NT2/D1 (cell line): ENCODE measurements at places on chromosomes 1 and 21.

DNA sequence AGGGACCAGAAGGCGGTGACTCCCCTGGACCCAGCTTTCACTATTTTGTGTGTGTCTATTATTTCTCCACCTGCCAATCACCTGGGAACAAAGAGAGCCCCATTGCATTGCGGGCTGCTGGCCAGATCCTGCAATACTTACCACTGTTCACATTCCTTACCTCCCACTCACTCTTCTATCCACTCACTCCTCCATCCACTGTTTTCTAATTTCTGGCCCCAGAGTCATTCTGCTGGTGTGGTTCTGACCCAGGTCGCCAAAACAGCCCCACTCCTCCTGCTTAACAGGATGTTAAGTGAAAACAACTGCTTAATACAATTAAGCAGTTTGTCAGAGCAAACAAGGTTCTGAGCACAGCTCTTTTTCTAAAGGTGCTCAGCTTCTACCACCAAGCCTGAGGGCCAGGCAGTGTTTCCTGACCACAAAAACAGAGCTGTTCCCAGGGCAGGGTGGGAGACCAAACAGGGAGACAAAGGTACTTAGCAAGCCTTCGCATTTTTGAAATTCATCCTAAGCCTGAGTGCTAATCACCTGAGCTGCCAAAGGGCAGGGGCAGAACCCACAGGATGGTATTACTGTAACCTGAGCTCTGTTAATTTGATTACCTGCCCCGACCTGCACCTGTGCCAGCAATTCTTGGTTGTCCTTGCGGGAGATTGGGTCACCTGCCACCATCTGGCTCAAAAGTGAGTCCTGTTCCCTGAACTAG lies 38.5 kb upstream of the EFCAB14 start:
- peak; percentile 43 for DNase-seq

GRCh38 chr1:65277605-65278347 lies 31.6 kb upstream of the DNAJC6 start:
- no peak for DNase-seq

DNA sequence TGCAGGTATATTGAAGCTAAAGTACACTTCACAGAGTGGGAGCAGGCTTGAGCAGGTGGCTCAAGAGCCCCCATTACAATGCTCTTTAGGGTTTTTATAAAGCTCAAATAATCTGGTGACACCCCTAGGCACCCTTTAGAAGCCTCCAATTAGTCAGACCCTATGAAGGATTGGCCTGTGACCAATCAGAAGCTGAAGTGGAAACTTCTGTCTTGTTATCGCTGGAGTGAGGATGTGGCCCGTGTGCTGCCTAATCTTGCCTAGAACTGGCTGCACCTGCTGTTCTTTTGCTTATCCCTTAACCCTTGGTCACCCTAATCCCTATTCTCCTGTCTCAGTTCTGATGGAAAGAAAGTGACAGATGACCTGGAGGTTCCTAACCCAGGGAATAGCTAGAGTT lies 70.8 kb upstream of the ABCG1 start:
- no peak for DNase-seq

DNA sequence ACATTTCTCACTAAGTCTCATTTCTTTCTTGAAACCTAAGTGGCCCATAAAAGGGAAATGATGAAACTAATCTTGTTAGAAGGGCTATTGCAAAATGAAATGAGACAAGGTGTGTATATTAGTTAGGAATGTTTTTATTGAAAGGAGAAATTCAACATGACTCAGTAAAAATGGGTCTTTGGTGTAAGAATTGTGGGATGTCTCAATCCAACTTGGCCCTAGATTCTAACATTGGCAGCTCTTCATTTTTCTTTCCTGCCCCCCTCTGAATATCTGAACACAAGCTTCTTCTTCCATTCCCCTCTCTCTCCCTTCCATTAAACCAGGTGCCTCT lies 26.8 kb upstream of the TARBP1 start:
- DNase-seq, result no peak

DNA sequence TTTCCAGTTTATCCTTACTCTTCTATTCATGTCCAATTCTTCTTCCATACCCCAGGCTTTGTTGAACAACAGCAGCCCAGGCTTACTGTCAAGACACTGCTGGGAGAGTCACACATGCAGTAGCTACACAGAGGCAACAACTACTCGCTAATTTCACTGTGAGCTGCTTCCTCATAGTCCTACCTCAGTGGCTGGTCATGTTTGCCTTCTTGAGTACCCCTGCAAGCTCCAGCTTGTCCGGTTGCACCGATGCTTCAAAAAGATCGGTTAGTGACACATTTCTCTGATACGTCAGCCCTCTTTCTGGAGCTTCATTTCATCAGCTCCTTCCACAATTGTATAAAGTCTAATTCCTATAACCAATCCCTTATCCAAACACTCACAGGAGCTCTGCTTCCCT lies 246.7 kb upstream of the NFIA start:
- DNase-seq, result no peak

GRCh38 chr1:25442178-25442577 lies 11.5 kb downstream of the MACO1 start:
- no peak for DNase-seq

GRCh38 chr1:109716121-109716520 lies 4.1 kb downstream of the GSTM5 start:
- DNase-seq, result no peak

DNA sequence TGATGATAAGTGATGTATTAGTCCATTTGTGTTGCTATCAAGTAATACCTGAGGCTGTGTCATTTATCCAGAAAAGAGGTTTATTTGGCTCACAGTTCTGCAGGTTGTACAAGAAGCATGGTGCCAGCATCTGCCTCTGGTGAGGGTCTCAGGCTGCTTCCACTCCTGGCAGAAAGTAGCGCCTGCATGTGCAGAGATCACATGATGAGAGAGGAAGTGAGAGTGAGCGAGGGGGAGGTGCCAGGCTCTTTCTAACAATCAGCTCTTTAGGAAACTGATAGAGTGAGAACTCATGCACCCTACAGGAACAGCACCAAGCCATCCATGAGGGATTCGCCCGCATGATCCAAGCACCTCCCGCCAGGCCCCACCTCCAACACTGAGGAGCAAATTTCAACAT lies 2.2 kb upstream of the FHAD1 start:
- no peak for DNase-seq

DNA sequence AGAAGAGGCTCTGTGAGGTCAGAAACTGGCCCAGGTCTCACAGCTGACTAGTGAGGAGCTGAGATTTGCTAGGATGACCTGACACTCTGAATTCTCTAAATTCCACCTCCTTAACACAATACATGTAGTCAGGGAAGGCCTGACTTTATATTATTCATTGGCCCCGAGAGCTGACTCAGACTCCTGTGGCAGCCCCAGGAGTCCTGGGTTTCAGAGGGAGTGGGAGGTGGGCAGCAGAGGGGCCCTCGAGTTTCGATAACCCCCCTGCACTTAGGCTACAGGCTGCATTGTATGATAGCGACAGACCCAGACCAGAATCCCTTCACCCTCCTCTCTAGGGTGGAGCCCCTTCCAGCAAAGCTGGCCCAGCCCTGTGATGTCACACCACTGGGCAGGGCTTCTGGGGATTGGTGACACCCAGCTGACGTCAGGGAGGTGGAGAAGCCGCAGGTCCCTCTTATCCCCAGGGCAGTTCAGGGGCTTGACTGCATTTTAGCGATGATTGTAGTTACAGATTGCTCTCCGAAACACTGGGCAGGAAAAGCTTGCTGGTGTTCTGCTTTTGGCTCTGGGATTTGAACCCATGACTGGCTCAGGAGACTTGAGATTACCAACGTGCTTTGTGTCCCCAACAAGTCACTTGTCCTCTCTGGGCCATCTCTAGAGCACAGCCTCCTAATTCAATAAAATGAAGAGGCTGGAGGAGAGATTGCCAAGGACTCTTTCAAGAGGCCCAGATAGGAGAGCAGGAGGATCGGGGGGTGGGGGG lies 17.0 kb upstream of the GPR37L1 start:
- DNase-seq, result peak; percentile 81

- no peak for DNase-seq
Measured at GRCh38 chr21:34611528-34611927, 3.4 kb downstream of the RCAN1 start.

GRCh38 chr1:93800856-93801255 lies 78.2 kb downstream of the DNTTIP2 start:
- DNase-seq, result no peak
